Globus pallidus (tissue), 1 donor: ENCODE measurements at places on chromosomes 1 and 21.

GRCh38 chr21:36034211-36034913, 26.0 kb downstream of the SETD4 start:
- no peak for DNase-seq

DNA sequence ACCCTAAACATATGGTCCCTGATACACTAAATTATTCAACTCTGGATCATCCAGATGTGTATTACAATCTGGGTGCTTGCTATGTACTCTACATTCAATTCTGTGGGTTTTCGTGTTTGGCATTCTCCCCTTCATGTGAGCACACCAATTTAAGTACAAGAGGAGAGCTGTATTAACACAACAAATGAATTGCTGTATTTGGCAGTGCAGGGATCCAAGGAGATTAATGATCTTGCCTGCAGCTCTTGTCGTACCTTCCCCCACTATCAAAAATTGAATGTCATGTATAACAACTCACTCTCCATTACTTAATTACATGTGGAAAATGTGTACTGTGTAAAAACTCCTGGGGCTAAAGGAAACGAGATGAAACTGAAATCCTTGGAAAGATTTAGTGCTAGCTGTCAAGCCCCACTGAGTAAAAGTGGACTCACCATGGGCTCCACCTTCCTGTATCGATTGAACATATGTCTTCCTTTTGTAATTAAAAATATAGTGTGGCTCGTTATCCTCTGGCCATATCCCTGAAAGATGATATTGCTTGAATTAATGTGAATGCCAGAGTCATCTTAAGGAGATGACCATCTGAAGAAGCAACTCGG, 172.2 kb upstream of the L1TD1 start:
- DNase-seq: no peak

- DNase-seq: no peak
Measured at GRCh38 chr1:151475175-151475574, 15.9 kb upstream of the POGZ start.

DNA sequence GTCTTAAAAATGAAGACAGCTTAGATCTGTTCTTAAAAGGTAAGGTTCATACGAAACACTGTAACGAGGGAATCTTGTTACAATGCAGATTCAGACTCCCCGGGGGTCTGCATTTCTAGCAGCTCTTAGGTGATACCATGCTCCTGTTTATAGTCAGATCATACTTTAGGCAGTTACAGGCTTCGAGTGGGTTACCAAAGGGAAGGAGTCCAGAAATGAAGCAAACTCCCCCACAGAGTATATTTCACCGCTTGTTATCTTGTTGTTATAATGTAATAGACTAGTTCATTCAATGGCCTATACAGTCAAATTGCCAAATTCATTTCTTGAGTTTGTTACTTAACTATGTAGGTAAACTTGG, 601.1 kb downstream of the USP25 start:
- DNase-seq: no peak

GRCh38 chr21:34771512-34772028, 102.8 kb downstream of the CLIC6 start:
- no peak for DNase-seq

- no peak for DNase-seq
Measured at GRCh38 chr1:23116921-23117699, 51.5 kb downstream of the LUZP1 start.

- DNase-seq: peak; percentile 88
Measured at GRCh38 chr1:210633636-210634035, 304.9 kb downstream of the HHAT start.

GRCh38 chr1:206005234-206005633, 2.0 kb upstream of the RAB7B start:
- DNase-seq: no peak

DNA sequence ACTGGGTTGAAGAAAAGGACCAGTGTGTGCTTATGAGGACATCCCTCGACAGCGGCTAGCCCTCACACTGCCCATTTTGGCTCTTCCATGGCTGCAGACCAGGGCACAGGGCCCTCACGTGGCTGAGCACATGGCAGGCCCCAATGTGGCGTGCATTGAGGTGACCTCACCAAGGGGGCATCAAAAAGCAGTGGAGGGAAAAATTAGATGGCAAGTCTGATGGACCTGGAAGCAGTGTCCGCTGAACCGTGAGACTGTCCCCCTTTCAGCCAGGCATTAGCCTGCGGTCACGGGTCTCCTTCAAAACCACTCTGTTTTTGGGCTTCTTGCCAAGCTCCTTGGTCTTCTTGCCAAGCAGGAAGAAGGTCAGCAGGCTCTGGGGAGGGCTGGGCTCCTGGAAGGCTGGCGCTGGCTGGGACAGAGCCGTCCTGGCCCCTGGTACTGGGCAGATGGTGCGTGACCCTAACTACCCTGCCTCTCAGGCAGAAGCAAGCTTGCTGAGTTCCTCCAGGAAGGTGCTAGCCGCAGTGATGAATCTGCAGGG, 30.8 kb downstream of the TRIM67 start:
- DNase-seq: peak; percentile 54

GRCh38 chr1:107877092-107877491, 87.9 kb downstream of the VAV3 start:
- DNase-seq: no peak

GRCh38 chr21:32521736-32522355, 63.5 kb downstream of the TCP10L start:
- no peak for DNase-seq

- DNase-seq: no peak
Measured at GRCh38 chr1:184745110-184745509, 9.5 kb downstream of the EDEM3 start.

- no peak for DNase-seq
Measured at GRCh38 chr1:6584126-6585080, 4.6 kb downstream of the ZBTB48 start.

DNA sequence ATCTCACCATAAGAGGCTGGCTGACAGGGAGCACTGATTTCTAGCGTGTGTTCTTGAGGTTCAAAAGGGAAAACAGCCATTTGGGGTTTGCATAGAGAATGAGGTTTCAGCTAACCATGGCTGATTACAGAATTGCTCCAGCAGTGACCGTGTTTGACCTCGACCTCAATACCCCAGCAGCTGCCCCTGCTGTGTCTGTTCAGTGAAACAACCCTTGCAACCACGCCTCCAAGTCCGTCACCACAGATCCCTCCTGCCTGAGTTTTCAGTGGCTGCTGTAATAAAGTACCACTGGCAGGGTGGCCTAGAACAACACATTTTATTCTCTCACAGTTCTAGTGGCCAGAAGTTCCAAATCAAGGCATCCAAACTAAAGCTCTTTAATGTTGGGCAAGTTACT, 147.7 kb downstream of the HUNK start:
- DNase-seq: no peak

DNA sequence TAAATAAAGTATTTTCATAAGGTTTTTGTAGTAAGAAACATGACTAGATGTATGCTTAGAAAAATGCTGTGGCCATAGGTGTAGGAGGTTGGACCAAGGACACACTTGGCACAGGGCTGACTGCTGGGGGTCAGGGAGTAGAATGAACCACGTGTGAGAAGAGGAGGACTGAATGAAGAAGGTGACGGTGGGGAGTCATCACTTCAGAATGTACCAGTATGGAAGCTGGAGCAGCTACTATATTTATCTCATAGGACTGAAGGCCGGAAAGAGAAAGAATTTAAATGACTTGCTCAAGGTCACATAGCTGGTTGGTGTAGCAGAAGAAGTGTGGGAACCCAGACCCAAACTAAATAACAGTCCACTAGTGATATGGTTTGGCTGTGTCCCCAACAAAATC, 79.8 kb upstream of the HAO2 start:
- DNase-seq: no peak
